ENCODE measurements at places on chromosomes 7 and 10.

GRCh38 chr10:28839600-28840007, 162.3 kb downstream of the BAMBI start:
- no peak for DNase-seq

DNA sequence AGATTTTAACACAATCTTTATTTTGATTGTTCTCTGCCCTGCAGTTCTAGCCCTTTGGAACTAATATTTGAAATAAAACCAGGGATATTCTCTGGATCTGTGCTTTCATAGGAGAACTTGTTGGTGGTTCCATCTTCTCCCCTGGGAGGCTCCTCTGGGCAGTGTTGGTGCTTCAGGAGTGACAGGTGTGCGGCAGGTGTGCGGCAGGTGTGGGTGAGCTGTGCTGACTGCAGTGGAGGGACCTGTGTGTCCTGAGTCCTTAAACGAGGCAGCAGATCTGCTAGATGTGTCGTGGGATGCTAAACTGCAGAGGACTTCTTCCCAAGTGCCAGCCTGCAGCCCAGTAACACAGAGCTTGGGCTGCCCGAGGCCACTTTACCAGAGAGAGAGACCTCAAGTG, 98.4 kb downstream of the LYZL1 start:
- no peak for DNase-seq

- no peak for DNase-seq
Observed at GRCh38 chr10:7159517-7159916, 251.3 kb downstream of the SFMBT2 start.

GRCh38 chr10:68184546-68184945, 47.4 kb downstream of the ATOH7 start:
- no peak for DNase-seq

DNA sequence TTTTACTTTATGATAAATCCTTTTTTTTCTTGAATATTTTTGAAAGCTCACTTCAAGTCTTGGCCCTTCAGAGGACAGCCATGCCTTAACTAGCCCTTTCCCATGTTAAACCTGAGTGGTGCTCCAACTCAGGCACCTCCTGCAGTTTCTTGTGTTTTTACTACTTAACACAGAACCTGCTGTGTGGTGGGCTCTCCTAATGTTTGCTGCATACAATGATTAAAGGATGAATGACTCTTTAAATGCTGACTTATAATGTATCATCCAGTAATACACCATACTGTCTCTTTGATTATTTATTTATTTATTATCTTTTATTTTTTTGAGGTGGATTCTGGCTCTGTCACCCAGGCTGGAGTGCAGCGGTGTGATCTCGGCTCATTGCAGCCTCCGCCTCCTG, 179.4 kb downstream of the SEMA3E start:
- DNase-seq, result no peak
